Fibroblast of skin of right biceps (primary cell): ENCODE measurements at places on chromosomes 5 and 9.

DNA sequence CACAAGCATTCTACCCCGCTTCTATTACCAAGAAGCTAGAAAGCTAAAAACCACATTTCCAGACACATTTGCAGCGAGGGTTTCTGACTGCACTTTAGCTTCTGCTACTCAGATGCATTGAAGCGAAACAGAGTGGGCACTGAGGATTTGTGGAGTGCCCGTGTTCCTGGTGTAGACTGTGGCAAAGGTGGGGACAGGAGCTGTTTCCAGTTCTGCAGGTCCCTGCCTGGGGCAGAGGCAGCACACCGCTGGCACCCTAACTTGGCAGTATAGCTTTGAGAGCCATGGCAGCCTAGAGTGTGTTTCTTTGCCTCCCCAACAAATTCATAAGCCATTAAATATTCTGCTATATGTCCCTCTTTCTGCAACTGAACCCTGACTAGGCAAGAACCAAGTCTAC lies 108.6 kb upstream of the SPOCK1 start:
- DNase-seq = no peak

DNA sequence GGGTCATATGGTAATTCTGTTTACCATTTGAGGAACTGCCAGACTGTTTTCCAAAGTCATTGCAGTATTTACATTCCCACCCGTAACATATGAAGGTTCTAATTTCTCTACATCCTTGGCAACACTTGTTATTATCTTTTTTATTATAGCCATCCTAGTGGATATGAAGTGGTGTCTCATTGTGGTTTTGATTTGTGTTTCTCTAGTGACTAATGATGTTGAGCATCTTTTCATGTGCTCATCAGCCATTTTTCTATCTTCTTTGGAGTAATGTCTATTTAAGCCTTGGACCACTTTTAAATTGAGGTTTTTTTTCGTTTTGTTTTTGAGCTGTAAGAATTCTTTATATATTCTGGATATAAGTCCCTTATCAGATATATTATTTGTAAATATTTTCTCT lies 132.8 kb upstream of the RUSC2 start:
- DNase-seq = peak; percentile 54

GRCh38 chr9:102309379-102309778 lies 570.9 kb upstream of the GRIN3A start:
- no peak for DNase-seq

DNA sequence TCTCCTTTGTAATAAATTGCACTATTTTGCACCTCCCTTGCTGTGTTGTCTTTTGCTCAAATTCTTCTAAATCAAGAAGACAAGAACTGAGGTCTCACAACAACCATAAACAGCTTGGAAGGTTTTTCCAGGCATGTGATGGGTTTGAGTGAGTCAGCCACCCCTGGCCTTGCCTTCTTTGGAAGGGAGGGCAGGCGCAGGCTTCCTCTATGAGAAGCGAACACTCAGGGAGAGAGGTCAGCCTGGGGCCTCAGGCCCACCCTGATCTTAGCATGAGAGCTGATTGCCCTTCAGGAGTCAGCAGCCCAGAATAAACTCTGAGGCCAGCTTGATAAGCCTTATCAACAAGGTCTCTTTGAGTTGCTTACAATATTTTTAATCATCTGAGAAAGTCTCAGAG lies 31.6 kb downstream of the S1PR3 start:
- DNase-seq = peak; percentile 66

DNA sequence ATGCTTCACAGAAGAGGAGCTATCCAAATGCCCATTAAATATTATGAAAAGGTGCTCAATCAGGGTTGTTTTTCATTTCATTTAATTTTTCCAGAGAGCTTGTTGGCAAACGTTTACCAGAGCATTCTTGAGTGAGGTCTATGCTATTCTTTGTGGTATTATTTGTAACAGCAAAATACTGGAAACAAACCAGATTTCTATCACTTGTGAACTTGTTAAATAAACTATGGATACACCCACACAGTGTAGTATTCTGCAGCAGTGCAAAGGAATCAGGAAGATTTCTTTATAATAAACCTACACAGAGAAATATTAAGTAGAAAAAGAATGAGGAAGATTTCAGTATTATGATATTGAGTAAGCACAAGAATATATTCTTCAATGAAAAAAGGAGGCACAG lies 15.0 kb upstream of the SLC1A1 start:
- DNase-seq = no peak

DNA sequence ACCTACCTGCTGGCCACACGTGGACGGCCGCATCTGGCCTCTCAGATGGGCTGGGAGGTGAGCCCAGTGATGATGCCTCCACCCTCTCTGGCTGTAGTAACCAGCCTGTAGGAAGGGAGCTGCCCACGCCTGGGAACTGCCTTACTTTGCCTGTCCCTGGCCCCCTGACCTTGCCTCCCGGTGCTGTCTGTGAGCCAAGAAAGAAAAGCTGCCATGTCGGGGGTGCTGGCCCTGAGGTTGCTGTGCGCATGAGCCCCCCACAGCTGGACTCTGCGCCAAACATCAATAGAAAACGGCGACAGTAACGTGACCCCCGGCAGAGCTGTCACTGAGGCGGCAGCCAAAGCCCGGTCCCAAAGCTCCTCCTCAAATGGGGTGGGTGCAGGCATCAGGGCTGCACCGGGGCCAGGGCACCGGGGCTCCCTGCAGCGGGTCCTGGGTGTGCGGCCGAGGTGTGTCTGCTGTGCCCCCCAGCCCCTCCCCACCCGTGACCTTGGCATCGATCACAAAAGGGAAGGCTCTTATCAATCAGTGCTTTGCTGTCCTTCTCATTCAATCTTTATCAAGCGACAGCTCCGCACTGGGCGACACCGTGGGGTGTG lies 15.3 kb upstream of the SLC9A3 start:
- DNase-seq = no peak

- DNase-seq = no peak
These were observed 173.9 kb downstream of the HSPA4 start for GRCh38 chr5:133225671-133226152.

DNA sequence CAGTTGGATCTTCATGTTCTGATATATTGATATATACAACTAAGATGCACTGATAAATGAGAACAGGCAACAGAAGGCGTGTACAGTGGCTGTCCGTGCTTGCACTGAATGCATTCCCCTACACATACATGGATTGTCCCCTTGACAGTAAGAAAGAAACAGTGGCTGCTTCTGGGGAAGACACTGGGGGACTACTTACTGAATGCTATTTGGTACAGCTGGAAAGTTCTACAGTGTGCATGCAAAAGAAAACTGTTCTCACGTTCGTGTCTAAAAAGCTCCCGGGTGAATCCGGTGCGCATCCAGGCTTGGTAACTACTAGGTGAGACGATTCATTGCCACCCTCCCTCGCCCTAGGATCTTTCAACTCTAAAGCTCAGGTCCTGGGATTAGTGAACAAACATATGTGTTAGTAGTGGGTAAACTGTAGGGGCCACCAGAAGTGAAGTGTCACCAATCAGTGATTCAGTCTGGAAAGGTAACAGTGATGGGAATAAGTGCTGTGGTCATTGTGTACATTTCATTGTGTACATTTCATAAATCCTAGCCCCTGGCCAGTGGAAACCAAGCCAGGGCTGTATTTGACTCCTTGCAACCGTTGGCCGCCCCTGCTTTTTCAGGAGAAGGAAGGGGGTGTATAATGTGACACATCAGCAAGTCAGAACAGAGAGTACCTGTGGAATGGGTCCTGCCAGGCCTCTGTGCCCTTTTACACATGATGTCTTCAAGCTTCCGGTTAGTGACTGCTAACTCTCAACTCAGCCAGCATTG lies 46.3 kb upstream of the BOD1 start:
- DNase-seq = no peak

DNA sequence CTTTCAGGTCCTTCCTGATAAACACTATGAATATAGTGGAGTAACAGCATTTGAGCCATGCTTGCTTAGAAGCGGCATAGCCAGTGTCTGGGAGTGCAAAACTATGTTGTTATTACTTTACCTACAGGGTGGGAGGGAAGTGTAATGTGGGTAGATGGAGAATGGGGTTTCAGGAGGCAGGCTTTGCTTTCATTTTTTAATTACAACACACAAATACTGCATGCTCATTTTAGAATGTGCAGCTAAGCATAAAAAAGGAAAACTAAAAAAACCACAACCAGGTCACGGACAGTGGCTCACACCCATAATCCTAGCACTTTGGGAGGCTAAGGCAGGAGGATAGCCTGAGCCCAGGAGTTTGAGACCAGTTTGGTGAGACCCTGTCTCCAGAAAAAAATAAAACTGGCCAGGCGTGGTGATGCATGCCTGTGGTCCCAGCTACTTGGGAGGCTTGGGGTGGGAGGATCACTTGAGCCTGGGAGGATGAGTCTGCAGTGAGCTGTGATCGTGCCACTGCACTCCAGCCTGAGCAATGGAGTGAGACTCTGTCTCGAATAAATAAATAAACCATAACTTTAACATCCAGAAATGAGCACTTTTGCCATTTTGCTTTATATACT lies 20.2 kb downstream of the HAVCR1 start:
- no peak for DNase-seq

- peak; percentile 7 for DNase-seq
These were observed 237.4 kb downstream of the NR2F1-AS1 start for GRCh38 chr5:93343570-93343969.

- no peak for DNase-seq
These were observed 11.4 kb upstream of the IL3 start for GRCh38 chr5:132049093-132049492.

DNA sequence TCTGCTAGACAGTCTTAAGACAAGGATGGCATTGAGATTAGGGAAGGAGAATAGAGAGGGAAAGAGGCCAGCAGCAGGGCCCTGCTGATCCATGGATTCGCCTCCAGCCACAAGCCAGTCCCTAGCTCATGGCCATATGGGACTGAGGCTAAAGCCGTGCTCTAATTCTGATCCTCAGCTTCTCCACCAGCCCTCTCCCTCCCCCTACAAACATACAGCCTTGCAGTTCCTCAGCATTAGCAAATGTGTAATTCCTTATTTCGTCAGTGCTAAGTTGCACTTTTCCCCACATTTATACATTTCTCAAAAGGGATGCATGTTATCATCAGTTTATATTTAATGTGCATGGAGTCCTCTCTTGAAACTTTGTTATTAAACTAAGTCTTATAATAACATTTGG lies 34.8 kb downstream of the ZNF462 start:
- no peak for DNase-seq

DNA sequence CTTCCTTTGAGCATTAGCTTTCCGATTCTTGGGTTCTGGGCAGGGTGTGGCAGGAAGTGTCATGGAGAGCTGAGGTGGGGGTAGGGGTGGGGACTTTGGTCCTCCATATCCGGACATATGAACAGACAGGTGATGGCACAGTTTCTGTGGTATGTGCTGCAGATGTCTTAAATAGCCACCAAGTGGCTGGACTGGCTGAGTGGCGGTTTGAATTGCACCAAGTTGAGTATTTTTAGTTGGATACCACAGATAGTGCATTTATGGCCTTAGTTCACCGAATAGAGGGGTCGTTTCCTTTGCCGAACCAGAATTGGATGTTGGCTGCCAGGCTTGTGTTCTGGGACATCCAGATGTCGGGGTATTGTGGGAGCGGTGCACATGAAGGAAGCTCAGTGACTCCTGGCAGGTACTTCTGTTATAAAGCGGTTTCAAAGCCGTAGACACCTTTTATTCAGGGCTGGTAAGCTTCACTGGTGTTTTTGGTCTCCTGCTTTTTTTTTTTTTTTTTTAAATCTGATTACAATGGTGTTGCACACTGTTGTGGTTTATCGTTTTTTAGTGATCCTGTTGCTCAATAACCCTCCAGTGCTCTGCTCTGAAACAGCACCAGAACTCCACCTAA lies 15.1 kb upstream of the TNFAIP8 start:
- DNase-seq = no peak

DNA sequence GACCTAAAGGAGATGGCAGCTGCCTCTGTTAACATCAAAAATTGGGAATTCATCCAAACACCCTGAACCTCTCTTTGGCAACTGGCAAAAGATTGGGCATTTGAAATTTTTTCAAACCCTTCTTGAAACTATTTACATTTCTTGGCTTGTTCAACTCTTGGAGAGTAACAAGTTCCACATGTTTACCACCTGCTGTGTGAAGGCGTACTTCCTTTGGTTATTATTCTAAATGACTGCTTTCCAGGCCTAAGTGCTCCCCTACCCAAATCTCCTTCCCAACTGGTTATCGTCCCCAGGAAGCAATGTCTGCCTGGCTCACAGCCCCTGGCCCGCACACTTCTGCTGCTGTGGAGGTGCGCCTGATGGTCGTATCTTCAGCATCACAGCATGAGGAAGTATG lies 422.7 kb downstream of the DMAC1 start:
- DNase-seq = peak; percentile 12

GRCh38 chr5:172530878-172531703 lies 76.8 kb upstream of the SH3PXD2B start:
- no peak for DNase-seq

GRCh38 chr9:70761139-70761670 lies 346.7 kb upstream of the KLF9 start:
- no peak for DNase-seq

GRCh38 chr5:170986598-170986997 lies 124.8 kb downstream of the RANBP17 start:
- peak; percentile 7 for DNase-seq
